ENCODE measurements at places on chromosomes 1 and 21. TPM values are rescaled to one million over a fixed set of nuclear protein-coding genes. Genes with fewer than 3 reads are reported as not detected.

The LAPTM5 gene
- 3.9 TPM for total RNA-seq

DNA sequence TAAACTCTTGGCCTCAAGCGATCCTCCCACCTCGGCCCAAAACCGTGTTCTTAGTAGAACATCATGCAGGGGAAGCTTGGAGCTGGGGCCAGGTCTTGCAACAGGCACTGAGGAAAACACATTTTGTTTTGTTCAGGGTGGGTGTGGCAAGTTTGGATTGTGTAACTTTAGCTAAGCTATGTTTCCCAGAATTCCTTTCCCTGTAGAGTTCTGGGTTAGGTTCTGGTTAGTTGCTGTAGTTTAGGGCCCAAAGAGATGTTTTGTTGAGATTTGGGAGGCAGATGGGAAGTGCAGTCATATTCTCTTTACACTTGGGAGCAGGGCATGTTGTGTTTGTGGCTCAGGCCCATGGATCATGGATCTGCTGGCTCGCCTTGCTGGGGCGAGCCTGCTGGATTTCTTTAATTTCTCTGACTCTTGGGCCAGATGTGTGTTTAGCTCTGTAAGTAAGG lies 24.0 kb downstream of the PLA2G5 start:
- DNase-seq: no peak

DNA sequence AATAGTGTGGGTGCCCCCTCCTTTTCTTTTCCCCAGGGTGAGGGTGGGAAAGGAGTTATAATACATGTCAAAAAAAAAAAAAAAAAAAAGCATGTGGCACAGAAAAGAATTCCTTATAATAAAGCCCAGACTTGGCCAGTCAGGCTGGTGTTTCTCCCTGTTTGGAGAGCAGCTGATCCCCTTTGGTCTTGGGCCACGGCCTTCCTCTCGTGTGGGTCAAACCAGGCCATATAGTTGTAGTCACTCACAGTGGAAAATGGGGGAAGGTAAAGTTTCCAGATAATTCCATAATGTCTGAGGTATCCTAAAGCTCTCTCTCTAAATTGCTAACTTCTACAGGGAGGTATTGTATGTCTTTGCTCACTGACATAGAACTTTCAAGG lies 22.0 kb downstream of the CLIC6 start:
- DNase-seq: no peak

- no peak for DNase-seq
These were observed 36.9 kb downstream of the FBXO2 start for GRCh38 chr1:11617314-11617713.

GRCh38 chr1:231338270-231339128 lies at the start of gene SPRTN:
Gene SPRTN, plus strand, starts transcription at chr1:231338293. Its CDS starts 91 bp downstream, at chr1:231338384.
- no peak for DNase-seq

GRCh38 chr1:9075022-9075421 lies 5.6 kb upstream of the SLC2A5 start:
- DNase-seq: no peak

GRCh38 chr1:85027242-85027983 lies 20.9 kb downstream of the MCOLN3 start:
- DNase-seq: no peak

DNA sequence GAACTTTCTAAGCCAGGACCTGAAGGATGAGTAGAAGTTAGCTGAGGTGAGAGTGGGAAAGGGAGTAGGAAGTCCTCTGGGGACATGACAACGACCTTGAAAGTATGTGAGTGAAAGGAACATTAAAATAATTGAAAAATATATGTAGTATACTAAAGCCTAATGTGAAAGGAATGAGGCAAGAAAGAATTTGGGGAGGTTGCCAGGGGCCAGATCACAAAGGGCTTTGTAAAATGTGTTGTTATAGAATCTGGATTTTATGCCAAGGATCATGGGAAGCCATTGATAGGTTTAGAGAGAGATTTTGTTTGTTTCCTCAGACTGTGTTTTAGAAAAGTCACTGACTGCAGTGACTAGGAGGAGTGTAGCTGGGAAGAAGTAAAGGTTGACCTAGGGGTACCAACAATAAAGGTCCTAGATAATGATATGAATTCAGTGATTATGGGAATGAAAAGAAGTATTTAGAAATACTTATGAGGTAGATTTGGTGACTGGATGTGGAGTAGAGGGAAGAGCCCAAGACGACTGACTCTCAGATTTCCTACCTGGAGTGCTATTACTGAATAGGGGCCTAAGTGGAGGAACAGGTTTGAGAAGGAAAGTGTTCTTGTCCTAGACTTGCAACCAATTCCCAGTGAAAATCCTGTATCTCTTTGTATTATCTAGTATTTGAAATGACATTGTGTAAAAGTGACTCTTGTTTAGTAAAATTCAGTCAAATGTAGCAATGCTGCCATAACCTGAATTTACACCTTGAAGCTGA lies 179.8 kb downstream of the PHTF1 start:
- DNase-seq: no peak
